ENCODE measurements at places on chromosomes 11 and 22. TPM values are rescaled to one million over a fixed set of nuclear protein-coding genes. Genes with fewer than 3 reads are reported as not detected.

KRTAP5-10 gene
- total RNA-seq = not detected

ASPHD2 gene
- total RNA-seq = 1.1 TPM

LMO2 gene
- total RNA-seq = 78.4 TPM

SYNGR1 gene
- total RNA-seq = under 0.01 TPM

CRYBB3 gene
- total RNA-seq = under 0.01 TPM

SLC7A4 gene
- total RNA-seq = not detected

PDE2A gene
- total RNA-seq = 415 TPM

ETS1 gene
- total RNA-seq = 88.5 TPM

JAML gene
- total RNA-seq = not detected

CENPM gene
- total RNA-seq = 5.4 TPM

CSNK2A3 gene
- 4.2 TPM for total RNA-seq

P2RX6 gene
- total RNA-seq = not detected

NLRP14 gene
- total RNA-seq = not detected

APOL5 gene
- not detected for total RNA-seq

TRPM5 gene
- not detected for total RNA-seq

MRE11 gene
- 10.2 TPM for total RNA-seq

A4GALT gene
- total RNA-seq = 43.8 TPM

ASCL2 gene
- total RNA-seq = not detected

UBASH3B gene
- 3.4 TPM for total RNA-seq

Data from lung microvascular endothelial cell (primary cell).